CD4-positive, alpha-beta memory T cell (primary cell): ENCODE measurements at places on chromosomes 7 and 10. TPM values are rescaled to one million over a fixed set of nuclear protein-coding genes. Genes with fewer than 3 reads are reported as not detected.

The KCND2 gene
- not detected for total RNA-seq

- H3K4me3 ChIP-seq = no peak overlapping the region
- H3K36me3 ChIP-seq = no peaks in the 10 kb centered on the region
- H3K27me3 ChIP-seq = no peaks in the 10 kb centered on the region
- no peak overlapping the region for H3K27ac ChIP-seq
Observed at GRCh38 chr7:142927949-142928348, 5.6 kb downstream of the TRPV5 start.

- H3K27ac ChIP-seq = no peak overlapping the region
- DNase-seq = no peak
- H3K4me1 ChIP-seq = no peaks in the 10 kb centered on the region
- H3K36me3 ChIP-seq = no peaks in the 10 kb centered on the region
- no peak overlapping the region for H3K4me3 ChIP-seq
- H3K27me3 ChIP-seq = no peaks in the 10 kb centered on the region
Observed at GRCh38 chr10:101759309-101760247, 16.3 kb downstream of the FGF8 start.

DNA sequence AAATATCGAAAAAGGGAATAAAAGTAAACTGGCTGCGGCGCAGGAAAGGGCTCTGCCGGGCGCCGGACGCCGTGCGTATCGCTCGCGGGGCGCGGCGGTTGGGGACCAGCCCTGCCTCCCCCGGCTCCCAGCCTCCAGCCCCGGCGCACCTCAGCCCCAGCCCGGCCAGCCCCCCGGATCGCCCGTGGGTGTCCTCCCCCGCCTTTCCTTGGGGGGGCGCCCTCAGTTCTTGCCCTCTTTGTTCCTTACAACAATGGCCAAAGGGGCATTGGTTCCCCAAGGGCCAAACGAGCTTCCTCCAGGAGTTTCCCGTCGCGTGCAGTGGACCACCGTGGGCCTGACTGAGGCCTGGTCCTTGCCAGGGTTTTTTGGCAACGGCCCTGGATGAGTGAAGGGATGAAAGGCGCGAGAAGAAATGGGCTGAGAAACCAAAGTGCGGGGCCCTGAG lies 1.2 kb downstream of the MACROH2A2 start:
- H3K27me3 ChIP-seq = peaks cover 16% of the 10 kb centered on the region
- H3K27ac ChIP-seq = no peak overlapping the region
- no peaks in the 10 kb centered on the region for H3K36me3 ChIP-seq
- H3K4me3 ChIP-seq = no peak overlapping the region

DNA sequence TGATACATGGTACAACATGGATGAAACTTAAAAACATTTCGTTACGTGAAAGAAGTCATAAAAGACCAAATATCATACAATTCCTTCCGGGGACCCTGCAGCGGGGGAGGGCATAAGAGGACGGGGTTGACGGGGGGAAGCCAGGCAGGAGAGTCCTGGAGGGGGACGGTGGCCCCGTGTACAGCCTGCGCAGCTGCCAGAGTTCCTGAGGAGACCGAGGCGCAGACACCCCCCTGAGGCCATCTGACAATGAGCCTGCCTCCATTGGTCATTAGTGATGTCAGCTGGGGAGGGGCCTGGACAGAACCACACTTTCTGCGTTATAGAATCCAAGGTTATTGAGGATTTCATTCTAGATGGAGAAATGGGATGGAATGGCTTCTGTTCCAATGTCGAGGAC lies 47.2 kb downstream of the PRKAG2 start:
- H3K4me1 ChIP-seq = peaks cover 14% of the 10 kb centered on the region
- no peak overlapping the region for H3K27ac ChIP-seq
- no peaks in the 10 kb centered on the region for H3K36me3 ChIP-seq
- DNase-seq = no peak
- no peaks in the 10 kb centered on the region for H3K27me3 ChIP-seq

GRCh38 chr7:134129856-134130523 lies 2.9 kb downstream of the LRGUK start:
- no peak overlapping the region for H3K4me3 ChIP-seq
- H3K4me1 ChIP-seq = peaks cover 15% of the 10 kb centered on the region

The CALML3 gene
- not detected for total RNA-seq

DNA sequence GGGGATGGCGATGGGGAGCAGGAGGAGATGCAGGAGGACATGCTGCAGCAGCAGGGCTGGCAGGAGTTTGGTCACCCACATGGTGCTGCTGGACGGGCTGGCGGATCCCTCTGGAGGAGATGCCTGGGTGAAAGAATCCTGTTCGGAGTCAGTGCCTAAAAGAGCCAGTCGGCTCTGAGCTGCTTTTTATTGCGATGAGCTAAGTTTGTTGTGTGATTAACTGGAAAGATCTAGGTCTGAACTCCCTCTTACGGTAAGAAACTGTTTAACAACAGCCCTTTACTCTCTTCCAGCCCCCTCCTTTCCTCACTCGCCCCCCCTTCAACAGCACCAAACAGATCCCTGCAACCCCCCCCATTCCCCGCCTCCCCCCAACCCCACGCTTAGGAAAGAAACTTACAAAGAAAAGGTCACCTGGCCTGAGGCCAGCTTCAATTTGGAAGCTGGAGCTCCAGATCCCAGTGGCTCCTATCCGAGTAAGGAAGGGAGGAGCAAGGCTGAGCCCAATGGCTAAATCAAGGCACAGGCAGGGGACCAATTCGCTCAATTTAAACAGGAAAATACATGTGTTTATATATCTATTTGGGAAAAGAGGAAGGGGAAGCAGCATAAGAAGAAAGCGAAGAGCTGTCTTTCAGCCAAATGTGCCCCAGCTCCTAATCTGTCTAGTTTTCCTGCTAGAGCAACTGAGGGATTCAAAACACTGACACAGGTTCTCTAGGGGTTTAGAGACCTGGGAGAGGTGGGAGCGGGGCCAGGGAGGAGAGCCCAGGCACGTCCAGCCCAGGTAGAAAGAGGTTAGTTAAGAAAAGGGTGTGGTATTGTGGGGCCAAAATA lies at the start of gene HGF:
Gene HGF, minus strand, starts transcription at position 157 of the 837 bp plus-strand sequence. Its CDS starts 76 bp downstream, at position 81.
- no peaks in the 10 kb centered on the region for H3K36me3 ChIP-seq
- no peak within 1 kb of the TSS for H3K27ac ChIP-seq
- H3K4me1 ChIP-seq = no peaks in the 10 kb centered on the region
- no peak within 1 kb of the TSS for H3K4me3 ChIP-seq
- no peak for DNase-seq
- H3K27me3 ChIP-seq = no peaks in the 10 kb centered on the region

DNA sequence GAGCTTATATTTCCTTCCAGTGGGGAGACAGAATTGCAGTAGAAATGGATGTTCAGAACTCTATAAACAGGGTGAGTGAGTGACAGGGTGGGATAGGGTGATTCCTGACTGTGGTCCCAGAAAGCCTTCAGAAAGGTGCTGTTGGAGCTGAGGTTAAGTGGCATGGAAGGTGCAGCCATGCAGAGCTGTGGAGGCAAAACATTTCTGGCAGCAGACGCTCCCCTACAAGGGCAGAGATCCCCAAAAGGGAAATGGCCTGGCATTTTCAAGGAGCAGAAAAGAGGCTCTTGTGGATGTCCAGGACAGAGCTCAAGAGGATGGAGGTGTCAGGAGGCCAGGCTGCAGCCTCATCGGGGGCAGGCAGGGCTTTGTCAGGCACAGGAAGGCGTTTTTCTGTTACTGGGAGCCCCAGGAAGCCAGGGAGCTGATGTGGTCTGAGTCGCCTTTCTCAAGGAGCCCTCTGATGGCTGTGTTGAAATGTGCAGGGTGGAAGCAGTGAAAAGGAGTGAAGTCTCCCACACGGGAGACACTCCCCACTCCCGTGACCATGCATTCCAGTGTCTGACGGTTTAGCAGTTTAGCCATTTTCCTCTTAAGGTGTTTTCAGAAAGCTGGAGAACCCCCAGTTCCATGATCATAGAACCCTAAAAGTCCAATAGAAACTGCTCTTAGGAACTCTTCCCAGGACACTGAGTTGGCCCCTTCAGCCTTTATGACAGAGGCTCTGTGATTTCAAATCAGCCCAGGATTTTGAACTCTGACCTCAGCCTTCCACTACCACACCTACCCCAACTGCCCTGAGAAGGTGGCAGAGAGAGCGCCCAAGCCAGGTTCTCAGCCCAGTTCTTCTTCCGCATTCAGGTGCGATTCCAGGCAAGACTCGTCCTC lies 96.2 kb downstream of the C10orf105 start:
- no peaks in the 10 kb centered on the region for H3K36me3 ChIP-seq
- no peak overlapping the region for H3K27ac ChIP-seq
- H3K27me3 ChIP-seq = no peaks in the 10 kb centered on the region
- no peaks in the 10 kb centered on the region for H3K4me1 ChIP-seq
- H3K4me3 ChIP-seq = no peak overlapping the region
- DNase-seq = no peak

- DNase-seq = no peak
- no peaks in the 10 kb centered on the region for H3K27me3 ChIP-seq
- no peaks in the 10 kb centered on the region for H3K4me1 ChIP-seq
- H3K27ac ChIP-seq = no peak overlapping the region
Observed at GRCh38 chr7:28729727-28730126, 228.4 kb downstream of the TRIL start.

GRCh38 chr10:4721999-4722753 lies 103.8 kb upstream of the AKR1E2 start:
- H3K4me1 ChIP-seq = no peaks in the 10 kb centered on the region
- H3K27ac ChIP-seq = no peak overlapping the region
- H3K27me3 ChIP-seq = no peaks in the 10 kb centered on the region
- no peak overlapping the region for H3K4me3 ChIP-seq
- no peaks in the 10 kb centered on the region for H3K36me3 ChIP-seq

GRCh38 chr10:69312528-69312927 lies 34.2 kb downstream of the HK1 start:
- DNase-seq = no peak
- no peak overlapping the region for H3K4me3 ChIP-seq
- peaks cover 5% of the 10 kb centered on the region for H3K4me1 ChIP-seq
- H3K36me3 ChIP-seq = no peaks in the 10 kb centered on the region
- H3K27ac ChIP-seq = no peak overlapping the region
- no peaks in the 10 kb centered on the region for H3K27me3 ChIP-seq

DNA sequence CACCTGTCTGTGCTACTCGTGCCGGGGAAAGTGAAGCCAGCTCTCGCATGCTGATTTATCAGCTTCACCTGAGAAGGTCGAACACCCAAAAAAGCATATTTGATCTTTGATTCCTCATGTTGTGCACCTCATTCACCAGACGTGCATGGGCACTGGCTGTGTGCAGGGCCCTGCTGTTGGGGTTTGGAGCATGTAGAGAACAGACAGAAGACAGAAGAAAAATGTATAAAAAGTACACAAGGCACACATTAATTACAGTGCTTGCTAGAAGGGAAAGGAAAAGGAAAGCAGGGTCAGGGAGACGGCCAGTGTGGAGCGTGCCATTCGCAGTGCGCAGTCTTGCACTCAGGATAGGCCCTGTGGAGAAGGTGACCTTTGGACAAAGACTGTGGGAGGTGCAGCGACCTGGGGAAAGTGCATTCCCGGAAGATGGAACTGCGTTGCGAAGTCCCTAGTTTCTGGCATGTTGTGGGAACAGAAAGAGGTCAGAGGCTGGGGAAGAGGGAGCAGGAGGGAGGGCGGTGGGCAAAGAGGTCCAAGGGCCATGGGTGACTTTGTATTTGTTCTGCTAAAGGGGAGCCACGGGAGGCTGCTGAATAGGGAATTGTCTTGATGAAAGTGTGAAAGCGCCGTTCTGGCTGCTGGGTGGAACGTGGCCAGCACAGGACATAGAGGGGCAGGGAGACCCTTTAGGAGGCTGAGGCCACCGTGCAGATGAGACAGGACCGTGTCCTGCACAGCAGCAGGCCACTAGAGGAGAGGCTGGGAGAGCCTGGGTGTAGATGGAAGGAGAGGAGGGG lies 232.8 kb downstream of the GLRX3 start:
- no peak for DNase-seq
- no peaks in the 10 kb centered on the region for H3K36me3 ChIP-seq
- no peak overlapping the region for H3K4me3 ChIP-seq
- H3K4me1 ChIP-seq = no peaks in the 10 kb centered on the region
- H3K27ac ChIP-seq = no peak overlapping the region
- no peaks in the 10 kb centered on the region for H3K27me3 ChIP-seq

The HNRNPF gene
- 204 TPM for total RNA-seq

The FAM25C gene
- total RNA-seq = not detected

DNA sequence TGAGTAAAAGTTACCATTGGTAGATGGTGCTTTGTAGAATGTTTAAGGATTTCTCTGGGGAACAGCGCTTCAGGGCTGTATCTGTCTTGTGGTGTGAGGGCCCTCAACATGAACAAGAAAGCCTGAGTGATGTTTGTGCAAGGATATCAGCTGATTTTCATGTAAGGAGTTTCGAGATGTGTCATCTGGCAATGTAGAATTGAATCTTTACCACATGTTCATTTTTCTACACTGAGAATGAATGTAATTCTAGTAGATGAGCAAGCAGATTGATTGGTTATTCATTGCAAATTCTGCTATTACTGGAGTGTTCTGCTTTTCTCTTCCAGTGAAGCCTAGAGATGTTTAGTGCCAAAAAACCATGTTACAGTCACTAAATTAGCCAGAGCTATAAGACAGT lies 87.7 kb downstream of the ST7 start:
- H3K4me3 ChIP-seq = no peak overlapping the region
- no peak for DNase-seq
- H3K27ac ChIP-seq = no peak overlapping the region
- no peaks in the 10 kb centered on the region for H3K4me1 ChIP-seq
- H3K27me3 ChIP-seq = no peaks in the 10 kb centered on the region
- H3K36me3 ChIP-seq = no peaks in the 10 kb centered on the region
